ENCODE measurements at places on chromosomes 6 and 20.

GRCh38 chr6:125154118-125154760 lies 666 bp downstream of the TPD52L1 start:
- no peak for DNase-seq

DNA sequence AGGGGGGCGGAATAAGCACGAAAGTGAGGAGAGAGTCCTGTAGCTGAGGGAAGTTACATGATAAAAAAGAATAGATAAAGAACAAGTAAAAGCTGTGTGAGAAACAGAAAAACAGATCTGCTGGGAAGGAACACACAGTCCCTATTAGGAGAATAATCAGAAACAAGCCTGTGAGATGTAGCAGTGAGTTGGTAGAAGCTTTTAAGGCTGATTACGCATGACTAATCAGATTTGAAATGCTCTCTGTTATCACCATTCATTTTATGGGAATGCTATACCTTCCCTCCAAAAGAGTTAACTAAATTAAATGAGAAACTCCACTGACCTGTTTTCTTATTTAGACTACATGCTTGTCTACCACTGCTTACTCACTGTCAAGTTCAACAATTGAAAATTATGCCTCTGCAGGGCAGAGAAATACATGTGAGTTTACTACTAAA lies 15.8 kb downstream of the REPS1 start:
- no peak for DNase-seq

DNA sequence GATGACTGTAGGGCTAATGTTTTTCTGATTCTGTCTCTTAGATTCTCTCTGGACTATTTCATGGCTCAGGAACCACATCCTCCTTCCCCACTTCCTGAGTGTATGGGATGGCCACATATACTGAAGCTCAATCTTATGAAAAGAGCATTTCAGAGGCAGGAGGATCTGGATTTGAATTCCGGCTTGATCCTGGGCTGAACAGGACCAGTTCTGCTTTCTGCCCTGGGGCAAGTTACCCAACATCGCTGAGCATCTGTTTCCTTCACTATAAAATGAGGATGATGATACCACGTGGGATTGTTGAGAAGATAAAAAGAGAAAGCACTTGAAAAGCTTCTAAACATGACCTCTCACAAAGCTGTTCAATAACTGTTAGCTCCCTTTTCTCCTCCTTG lies 168.4 kb upstream of the TNFAIP3 start:
- no peak for DNase-seq

DNA sequence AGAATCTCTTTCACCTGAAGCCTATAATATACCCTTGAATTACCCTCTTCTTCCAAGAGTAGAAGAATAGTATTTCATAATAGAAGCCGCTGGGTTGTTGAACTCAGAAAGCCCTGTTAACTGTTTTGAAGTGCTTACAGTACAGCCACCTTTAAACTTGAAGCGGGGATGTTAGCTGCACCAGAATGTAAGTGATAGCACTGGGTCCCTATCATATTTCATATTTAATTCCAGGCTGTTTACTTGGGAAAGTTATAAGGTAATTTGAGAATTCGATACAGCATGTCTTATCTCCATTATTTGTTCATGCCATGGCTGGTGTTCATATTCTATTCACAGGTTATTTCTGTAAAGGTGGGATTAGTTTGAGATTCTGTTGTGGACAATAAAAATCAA lies 63.5 kb upstream of the VSTM2L start:
- no peak for DNase-seq

GRCh38 chr6:39669207-39669972 lies 55.8 kb downstream of the KIF6 start:
- no peak for DNase-seq
